Esophagus squamous epithelium (tissue), 5 donors: ENCODE measurements at places on chromosomes 3 and 15.

GRCh38 chr15:75594276-75594675, 15.2 kb upstream of the PTPN9 start:
- DNase-seq = no peak

DNA sequence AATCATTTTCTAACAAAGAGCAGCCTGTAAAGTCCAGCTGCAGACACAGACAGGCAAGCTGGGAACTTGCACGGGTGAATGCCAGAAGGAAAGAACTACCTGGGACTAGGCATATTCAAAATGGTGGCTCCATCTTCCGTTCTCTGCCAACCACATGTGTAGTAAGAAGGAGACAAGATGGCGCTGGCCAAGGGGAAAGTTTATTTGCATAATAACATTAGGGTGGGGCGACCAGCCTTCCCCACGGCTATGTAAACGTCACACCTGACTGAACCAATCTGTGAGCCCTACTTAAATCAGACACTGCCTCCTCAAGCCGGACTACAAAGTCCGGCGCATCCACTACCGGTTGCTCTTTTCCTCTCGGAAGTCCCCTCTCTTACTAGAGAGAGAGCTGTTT, 130.8 kb downstream of the SNRK start:
- DNase-seq = no peak

DNA sequence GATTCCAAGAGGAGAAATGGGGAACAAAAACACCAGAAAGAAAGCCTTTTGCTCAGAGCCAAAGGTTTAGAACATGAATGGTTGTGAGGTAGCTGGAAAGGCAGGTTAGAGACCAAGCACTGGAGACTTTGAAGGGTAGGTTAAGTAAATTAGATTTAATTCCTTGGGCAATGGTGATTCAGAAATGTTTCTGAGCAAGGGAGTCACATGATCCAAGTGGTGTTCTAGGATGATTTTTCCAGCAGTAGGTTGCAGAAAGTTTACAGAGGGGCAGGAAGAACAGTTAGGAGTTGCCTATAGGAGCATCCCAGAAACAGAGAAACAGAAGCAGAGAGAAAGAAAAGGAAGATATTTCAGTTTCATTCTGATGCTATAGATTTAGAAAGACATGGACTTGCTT, 139.8 kb downstream of the WDR76 start:
- no peak for DNase-seq

DNA sequence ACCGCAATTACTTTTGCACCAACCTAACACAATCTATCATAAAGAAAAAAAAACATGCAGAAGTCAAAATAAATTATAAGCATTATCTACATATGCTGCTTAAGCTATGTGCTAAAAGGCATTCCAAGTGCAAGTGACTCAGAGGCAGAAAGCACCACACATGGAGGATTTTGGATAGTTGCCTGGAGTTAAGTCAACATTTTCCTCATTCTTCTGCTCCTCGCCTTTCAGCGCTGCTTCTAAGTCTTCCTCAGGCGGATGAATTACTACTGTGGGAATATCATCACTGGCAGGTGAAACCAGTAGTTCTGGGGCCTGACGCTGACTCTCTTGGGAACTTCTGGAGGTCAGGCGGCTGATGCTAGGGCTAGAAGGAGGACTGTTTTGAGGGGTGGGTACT, 53.1 kb downstream of the SLC4A7 start:
- DNase-seq = no peak

DNA sequence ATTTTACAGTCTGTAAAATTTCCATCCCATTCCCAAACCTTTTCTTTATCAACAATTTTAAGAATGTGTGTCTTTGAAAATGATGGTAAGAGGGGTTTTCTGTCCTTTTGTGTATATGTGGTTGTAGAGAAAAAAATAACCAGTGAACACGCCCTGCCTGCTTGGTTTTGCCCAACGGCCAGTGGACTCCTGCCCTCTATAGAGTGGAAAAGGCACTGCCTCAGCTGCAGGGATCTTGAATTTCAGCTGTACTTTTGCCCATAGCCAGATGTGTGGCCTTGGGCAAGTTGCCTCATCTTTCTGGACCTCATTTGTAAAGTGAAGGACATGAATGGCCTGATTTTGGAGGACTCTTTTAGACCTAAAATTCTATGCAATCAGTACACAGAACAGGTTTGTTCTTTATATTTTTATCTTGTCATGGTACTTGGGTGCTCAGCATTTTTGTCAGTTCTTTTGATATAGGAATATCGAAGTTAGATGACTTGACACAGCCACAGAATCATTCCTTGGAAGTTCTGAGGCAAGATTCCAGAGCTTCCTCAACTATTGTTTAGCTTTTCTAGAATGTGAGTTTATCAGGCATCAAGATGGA, 81.0 kb downstream of the CLDN11 start:
- DNase-seq = no peak

DNA sequence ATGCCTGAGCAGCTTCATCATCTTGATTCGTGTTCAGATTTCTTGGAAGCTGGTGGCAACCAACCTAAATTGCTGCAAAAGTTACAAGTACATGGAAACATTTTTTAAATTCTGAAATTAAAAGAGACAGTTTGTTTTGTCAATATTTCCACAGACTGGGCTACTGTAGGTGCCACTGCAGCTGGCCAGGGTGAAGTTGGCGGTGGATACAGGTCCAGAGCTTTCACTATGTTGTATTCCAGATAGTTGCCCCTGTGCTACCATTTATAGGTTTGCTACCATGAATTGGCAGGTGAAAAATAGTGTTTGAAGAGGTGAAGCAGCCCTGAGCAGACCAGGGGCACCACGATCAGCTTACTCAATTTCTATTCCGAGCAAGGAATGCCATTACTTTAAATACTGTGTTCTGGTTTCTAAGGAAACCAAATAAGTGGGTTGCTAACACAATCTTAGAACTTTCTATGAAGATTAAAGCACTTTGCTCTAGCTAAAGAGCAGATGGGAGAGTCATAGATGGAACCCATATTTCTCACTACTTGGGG, 21.2 kb upstream of the SHC4 start:
- DNase-seq = no peak
